Naive B cell (primary cell): ENCODE measurements at places on chromosomes 6 and 20.
A peak's percentile ranks its signal among the peaks of the same experiment; 100 is the strongest.

DNA sequence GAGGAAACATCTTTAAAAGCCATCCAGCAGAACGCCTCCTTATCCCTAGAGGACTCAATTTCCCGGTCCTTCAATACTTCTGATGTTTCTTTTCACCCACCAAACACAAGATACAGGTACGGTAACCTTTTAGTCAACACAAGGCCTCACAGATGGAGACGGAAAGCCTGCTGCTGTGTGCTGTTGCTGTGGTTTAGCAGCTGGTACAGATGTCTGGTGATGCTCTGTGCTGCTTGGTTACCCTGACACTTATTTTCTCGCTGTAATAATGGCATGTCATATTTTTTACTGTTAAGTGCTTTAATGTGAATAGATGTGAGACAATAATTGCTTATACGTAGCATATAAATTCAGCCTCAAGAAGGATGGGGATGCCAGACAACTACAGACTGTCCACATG, 25.3 kb downstream of the GMDS start:
- no peaks in the 10 kb centered on the region for H3K36me3 ChIP-seq
- peaks cover 20% of the 10 kb centered on the region for H3K4me1 ChIP-seq
- no peak overlapping the region for H3K27ac ChIP-seq
- no peak overlapping the region for H3K4me3 ChIP-seq

- H3K4me1 ChIP-seq, result peaks cover 24% of the 10 kb centered on the region
- no peak for DNase-seq
- H3K27me3 ChIP-seq, result no peaks in the 10 kb centered on the region
- no peak overlapping the region for H3K27ac ChIP-seq
Observed at GRCh38 chr6:116158641-116159040, 32.7 kb upstream of the COL10A1 start.

GRCh38 chr6:51812231-51812630, 275.2 kb downstream of the PKHD1 start:
- no peaks in the 10 kb centered on the region for H3K27me3 ChIP-seq
- no peaks in the 10 kb centered on the region for H3K36me3 ChIP-seq
- H3K27ac ChIP-seq, result no peak overlapping the region
- no peak overlapping the region for H3K4me3 ChIP-seq

DNA sequence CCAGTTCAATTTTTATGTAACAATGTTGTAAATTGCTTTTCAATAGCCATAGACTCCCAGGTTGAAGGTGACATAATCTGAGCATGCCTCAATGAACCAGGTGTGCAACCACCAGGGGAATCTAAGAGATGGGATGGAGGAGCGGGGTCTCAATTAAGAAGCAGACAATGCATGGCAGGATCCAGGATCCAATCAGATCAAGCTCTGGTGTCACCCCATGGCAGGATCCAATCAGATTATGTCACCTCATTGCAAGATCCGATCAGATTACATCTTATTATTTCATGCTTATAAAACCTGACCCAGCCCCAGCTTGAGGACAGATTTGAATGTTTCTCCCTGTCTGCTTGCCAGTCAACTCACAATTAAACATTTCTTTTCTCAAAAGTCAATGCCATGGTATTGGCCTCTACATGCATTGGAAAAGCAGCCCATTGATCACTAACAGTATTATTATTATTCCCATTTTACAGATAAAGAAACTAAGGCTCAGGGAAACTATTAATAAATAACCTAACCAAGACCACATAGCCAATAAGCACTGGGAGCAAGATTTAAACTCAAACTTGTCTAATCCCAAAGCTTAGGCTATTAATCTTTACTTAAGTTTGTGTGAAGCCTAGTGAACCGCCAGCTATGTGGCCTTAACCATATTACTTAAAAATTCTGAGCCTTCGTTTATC, 14.3 kb upstream of the SIRT5 start:
- no peaks in the 10 kb centered on the region for H3K4me1 ChIP-seq
- no peak overlapping the region for H3K4me3 ChIP-seq
- H3K27me3 ChIP-seq, result no peaks in the 10 kb centered on the region

- no peak overlapping the region for H3K4me3 ChIP-seq
- DNase-seq, result no peak
- H3K36me3 ChIP-seq, result no peaks in the 10 kb centered on the region
- peaks cover 14% of the 10 kb centered on the region for H3K4me1 ChIP-seq
Observed at GRCh38 chr6:73712535-73713173, 16.7 kb downstream of the CD109 start.

GRCh38 chr20:31543966-31544598, 29.8 kb downstream of the HM13 start:
- no peak for DNase-seq
- H3K27ac ChIP-seq, result no peak overlapping the region
- H3K4me1 ChIP-seq, result peaks cover 9% of the 10 kb centered on the region
- peaks cover 8% of the 10 kb centered on the region for H3K36me3 ChIP-seq

DNA sequence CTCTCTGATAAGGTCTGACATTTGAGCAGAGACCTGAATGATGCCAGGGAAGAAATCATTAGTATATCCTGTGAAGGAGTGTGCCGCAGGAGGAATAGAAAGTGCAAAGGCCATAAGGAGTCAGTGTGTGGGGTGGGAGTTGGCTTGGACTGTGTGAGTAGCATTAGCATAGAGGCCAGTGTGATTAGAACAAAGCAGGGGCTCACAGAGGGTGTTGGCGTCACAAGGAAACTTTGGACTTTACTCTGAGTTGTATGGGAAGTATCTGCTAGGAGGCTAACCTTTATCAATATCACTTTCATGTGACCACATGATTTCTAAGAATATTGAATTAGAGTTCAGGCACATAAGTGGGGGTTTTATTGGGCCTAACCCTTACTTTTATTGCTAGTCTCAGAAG, 12.1 kb downstream of the TMEM200A start:
- no peak for DNase-seq
- H3K27me3 ChIP-seq, result no peaks in the 10 kb centered on the region
- H3K4me3 ChIP-seq, result no peak overlapping the region
- peaks cover 7% of the 10 kb centered on the region for H3K4me1 ChIP-seq
- no peaks in the 10 kb centered on the region for H3K36me3 ChIP-seq

DNA sequence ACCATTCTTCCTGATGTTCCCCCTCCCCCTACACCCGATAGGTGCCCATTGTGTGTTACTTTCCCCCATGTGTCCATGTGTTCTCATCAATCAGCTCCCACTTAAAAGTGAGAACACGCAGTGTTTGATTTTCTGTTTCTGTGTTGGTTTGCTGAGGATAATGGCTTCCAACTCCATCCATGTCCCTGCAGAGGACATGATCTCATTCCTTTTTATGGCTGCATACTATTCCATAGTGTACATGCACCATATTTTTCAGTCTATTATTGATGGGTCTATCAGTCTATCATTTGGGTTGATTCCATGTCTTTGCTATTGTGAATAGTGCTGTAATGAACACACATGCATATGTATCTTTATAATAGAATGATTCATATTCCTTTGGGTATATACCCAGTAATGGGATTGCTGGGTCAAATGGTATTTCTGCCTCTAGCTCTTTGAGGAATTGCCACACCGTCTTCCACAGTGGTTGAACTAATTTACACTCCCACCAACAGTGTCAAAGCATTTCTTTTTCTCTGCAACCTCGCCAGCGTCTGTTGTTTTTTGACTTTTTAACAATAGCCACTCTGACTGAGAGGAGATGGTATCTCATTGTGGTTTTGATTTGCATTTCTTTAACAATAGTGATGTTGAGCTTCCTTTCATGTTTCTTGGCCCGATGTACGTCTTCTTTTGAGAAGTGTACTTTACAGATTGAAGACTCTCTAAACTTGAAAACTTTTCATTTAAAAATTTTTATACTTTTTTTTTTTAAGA, 41.0 kb upstream of the GCNT2 start:
- H3K4me1 ChIP-seq, result no peaks in the 10 kb centered on the region
- H3K27ac ChIP-seq, result no peak overlapping the region
- no peak overlapping the region for H3K4me3 ChIP-seq
- DNase-seq, result no peak
- H3K27me3 ChIP-seq, result peaks cover 23% of the 10 kb centered on the region

GRCh38 chr6:42294759-42295158, 77.1 kb upstream of the MRPS10 start:
- H3K4me1 ChIP-seq, result no peaks in the 10 kb centered on the region
- H3K36me3 ChIP-seq, result no peaks in the 10 kb centered on the region

DNA sequence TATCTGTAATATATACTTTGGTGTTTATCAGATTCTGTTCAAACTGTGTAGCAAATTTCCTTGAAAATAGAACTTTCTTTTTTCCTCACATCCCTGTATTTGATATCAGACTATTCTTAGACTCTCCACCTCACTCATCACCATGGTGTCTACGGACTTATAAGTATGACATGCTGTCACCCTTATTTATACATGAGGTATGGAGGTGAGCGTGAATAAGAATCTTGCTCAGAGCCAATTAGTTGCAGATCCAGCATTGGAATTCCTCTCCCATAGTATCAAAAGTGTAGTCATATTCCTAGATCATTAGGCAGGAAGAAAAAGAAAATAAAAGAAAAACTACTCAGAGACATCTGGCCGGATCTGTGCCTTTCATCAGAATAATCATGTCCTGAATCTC, 43.0 kb downstream of the TPD52L1 start:
- H3K4me1 ChIP-seq, result no peaks in the 10 kb centered on the region
- H3K4me3 ChIP-seq, result no peak overlapping the region
- no peaks in the 10 kb centered on the region for H3K36me3 ChIP-seq
- no peaks in the 10 kb centered on the region for H3K27me3 ChIP-seq
- DNase-seq, result no peak

DNA sequence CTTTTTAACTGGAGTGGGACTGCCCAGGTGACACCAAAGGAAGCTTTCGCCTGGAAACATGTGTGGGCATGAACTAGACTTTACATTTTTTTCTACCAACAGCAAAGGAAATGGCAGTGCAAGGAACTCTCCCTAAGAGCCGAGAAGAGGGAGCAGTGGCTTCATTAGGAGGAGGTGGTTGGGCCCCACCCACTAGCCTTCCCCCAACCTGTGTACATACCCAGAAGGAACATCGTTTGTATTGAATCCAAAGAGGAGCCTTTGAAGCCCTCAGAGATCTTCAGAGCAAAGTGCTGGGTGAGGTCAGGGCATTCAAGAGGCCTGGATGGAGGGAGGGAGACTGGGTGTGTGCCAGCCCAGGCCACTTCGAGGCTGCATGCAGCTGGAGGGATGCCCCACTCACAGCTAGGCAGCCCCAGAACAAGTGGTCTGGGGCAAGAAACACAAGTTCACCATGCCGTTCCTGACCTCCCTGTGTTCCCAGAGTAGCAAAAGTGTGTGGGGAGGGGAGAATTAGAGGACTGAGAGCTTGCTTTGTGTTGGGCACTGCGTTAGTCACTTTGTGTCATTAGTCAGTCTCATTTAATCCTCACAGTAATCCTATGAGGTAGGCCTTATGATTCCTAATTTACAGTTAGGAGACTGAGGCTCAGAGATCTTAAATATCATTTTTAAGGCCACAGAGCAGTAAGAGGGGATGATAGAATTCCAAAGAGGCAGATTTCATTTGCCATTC, 191.6 kb upstream of the SUPT3H start:
- H3K27me3 ChIP-seq, result no peaks in the 10 kb centered on the region
- no peak overlapping the region for H3K4me3 ChIP-seq
- no peak overlapping the region for H3K27ac ChIP-seq

DNA sequence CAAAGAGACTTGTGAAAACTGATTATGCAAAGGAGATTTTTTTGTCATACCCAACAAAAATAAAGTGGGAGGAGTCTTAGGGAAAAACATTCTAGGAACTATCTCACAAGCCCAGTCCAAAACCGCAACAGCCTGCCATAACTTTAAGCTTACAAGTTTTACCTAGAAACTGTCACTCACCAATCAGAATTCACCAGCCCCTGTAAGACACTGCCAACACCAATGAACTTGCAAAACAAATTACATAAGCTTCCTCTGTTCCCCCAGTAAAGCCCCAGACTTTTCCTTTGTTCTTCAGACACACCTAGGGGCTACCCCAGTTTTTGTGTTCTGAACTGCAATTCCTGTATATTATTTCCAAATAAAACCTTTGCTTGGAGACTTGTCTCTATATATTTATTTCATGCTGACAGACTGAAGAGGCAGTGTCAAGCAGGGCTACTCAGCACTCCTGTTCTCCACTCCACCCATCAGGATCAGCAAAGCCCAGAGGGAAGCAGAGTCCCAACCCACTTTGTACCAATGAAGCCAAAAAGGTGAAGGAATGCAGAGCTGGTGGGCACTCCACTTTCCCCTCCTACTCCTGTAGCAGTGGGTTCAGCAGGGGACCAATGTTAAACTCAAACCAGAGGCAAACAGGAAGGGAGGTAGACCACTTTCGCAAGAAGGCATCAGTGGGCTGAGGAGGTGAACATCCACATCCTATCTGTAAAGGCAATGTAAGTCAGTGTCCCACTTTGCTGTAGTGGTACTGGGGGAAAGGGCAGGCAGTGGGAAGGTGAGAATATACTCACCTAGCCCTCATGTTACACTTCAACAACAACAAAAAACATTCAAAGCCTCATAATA, 142.5 kb upstream of the RUNX2 start:
- no peak overlapping the region for H3K4me3 ChIP-seq
- DNase-seq, result no peak
- H3K4me1 ChIP-seq, result peaks cover 10% of the 10 kb centered on the region
- no peaks in the 10 kb centered on the region for H3K36me3 ChIP-seq
- H3K27ac ChIP-seq, result no peak overlapping the region

GRCh38 chr6:1614448-1615150, 4.9 kb downstream of the FOXC1 start:
- H3K4me3 ChIP-seq, result peak overlapping the region; percentile 31
- DNase-seq, result peak; percentile 50
- peaks cover 39% of the 10 kb centered on the region for H3K27me3 ChIP-seq
- H3K4me1 ChIP-seq, result peaks cover 14% of the 10 kb centered on the region
- H3K36me3 ChIP-seq, result peaks cover 8% of the 10 kb centered on the region
- no peak overlapping the region for H3K27ac ChIP-seq

- no peaks in the 10 kb centered on the region for H3K27me3 ChIP-seq
- no peak overlapping the region for H3K4me3 ChIP-seq
- no peaks in the 10 kb centered on the region for H3K4me1 ChIP-seq
- no peaks in the 10 kb centered on the region for H3K36me3 ChIP-seq
- no peak for DNase-seq
Observed at GRCh38 chr20:6562111-6562510, 205.4 kb upstream of the BMP2 start.

DNA sequence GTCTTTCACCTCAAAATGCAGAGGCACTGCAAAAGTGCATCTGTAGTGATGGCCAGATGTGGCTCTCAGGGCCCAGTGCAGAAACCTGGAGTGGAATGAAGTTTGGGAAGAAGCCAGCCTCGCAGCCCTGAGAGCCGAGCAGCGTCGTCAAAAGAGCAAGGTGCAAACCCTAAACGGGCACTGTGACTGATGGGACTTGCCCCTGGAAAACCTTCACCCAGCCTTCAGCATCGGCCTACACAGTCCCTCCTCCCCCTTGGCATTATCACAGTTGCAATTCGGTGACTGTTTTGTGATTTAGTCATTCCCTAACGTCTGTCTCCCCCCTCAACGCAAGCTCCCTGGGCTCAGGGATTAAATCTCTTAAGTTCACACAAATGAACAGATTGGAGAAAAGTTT, 38.6 kb downstream of the TAF4 start:
- no peak overlapping the region for H3K4me3 ChIP-seq
- DNase-seq, result no peak
- peaks cover 6% of the 10 kb centered on the region for H3K36me3 ChIP-seq
- peaks cover 44% of the 10 kb centered on the region for H3K4me1 ChIP-seq

GRCh38 chr6:26175428-26176181, 88.4 kb downstream of the HFE start:
- peak overlapping the region; percentile 76 for H3K27ac ChIP-seq
- H3K4me3 ChIP-seq, result no peak overlapping the region
- H3K36me3 ChIP-seq, result no peaks in the 10 kb centered on the region
- H3K27me3 ChIP-seq, result no peaks in the 10 kb centered on the region
- H3K4me1 ChIP-seq, result peaks cover 34% of the 10 kb centered on the region

GRCh38 chr6:167872538-167873210, 46.0 kb downstream of the AFDN start:
- peaks cover 9% of the 10 kb centered on the region for H3K27me3 ChIP-seq
- H3K4me1 ChIP-seq, result no peaks in the 10 kb centered on the region
- H3K27ac ChIP-seq, result no peak overlapping the region
- no peaks in the 10 kb centered on the region for H3K36me3 ChIP-seq
- no peak for DNase-seq
